ENCODE measurements at places on chromosomes 11 and 22.

GRCh38 chr11:47998733-47999359 is 18.5 kb downstream of the PTPRJ start:
- DNase-seq = peak; percentile 38

DNA sequence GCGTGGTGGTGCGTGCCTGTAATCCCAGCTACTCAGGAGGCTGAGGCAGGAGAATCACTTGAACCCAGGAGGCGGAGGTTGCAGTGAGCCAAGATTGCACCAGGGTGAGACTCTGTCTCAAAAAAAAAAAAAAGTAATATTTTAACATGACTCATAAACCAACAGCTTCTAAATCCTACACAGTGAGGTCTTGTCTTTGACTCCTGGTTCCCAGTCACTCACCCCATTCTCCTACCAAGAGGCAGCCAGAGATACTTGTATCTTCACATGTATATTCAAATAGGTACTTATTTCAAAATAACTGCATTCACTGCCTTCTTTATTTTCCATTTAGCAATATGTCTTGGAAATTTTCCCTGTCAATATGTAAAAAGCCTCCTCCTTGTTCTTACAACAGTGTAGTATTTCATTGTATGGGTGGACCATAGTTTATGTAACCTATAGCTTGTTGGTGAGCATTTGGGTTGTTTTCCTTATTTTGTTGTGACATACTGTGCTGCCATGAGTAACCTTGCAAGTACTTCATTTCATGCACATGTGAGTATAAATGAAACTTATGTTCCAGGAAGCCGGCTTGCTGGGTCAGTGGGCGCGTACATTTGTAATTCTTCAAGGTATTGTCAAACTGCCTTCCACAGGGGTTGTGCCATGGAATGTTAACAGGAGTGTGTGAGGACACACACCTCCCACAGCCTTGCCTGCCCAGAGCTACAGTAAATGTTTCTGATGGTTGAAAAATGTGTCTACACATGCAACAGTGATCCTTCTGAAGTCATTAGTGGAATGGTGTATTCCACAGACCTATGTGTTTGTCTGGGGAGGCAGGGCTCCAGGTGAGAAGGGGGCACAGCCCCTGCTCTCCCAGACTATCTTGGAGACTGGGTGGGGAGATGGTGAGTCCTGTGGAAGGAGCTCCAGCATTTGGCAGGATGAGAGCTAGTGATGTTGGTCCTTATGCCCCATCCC is 47.9 kb downstream of the OSBP2 start:
- no peak for DNase-seq

DNA sequence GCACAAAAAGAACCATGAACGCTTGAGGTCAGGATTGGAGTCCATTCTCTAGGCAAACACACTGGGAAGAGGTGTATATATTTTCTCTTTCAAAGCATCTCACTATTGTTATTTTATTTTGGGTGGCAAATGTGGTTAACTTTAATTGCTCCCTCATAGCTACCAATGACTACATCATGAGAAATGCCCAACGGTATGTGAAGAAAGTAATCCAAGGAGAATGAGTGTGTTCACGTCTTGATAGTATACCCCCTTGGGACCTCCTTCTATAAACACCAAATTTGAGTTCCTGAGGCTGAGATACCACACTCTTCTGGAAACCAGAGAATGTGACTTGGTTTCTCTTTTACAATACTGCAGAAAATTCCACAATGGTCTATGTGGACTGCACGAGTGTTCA is 15.8 kb downstream of the OR8D1 start:
- DNase-seq = no peak

GRCh38 chr22:41927813-41928212 is 1.2 kb upstream of the TNFRSF13C start:
- no peak for DNase-seq

DNA sequence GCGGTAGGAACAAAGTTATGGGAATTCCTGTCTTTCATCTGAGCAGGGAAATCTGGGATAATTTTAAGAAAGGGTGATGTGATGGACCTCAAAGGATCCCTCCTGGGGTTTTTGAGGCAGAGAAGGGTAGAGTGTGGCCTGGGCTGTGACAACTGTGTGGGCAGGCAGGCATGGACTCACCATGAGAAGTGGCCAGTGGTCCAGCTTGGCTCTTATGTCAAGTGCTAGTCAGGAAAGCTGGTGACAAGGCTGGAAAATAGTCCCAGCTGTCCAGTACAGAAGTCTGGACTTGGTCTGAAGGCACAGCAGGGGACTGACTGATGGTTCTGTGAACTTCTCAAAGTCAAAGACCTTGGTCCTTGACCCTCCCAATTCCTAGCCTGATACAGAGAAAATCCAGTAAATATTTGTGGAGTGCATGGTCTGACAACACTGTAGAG is 1.7 kb downstream of the PPFIBP2 start:
- DNase-seq = no peak

- DNase-seq = peak; percentile 62
Observed at GRCh38 chr22:34490886-34491285, 570.6 kb upstream of the LARGE1 start.

GRCh38 chr11:118232659-118233058 is 7.8 kb upstream of the JAML start:
- no peak for DNase-seq

DNA sequence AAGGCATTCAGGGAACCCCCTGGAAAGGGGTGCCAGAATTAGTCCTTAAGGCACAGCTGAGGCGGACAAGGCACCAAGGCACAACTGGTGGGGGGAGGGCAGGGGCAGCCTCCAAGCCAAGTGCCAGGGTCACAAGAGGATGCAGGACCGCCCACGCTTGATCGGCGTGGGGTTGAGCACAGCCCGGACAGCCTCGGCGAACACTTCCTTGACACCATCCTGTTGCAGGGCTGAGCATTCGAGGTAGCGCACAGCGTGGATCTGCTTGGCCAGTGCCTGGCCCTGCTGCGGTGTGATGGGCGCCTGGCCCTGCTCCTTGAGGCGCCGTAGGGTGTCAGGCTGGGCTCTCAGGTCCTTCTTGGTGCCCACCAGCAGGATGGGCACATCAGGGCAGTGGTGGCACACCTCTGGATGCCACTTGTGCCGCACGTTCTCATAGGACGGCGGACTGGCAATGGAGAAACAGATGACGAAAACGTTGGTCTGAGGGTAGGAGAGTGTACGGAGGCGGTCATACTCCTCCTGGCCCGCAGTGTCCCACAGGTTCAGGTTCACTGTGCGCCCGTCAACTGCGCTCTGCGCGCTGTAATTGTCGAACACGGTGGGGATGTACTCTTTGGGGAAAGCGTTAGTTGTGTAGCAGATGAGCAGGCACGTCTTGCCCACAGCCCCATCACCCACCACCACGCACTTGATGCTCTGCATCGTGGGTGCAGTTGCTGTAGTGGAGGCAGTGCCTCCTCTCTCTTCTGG is 13.1 kb downstream of the RHOG start:
- DNase-seq = no peak

- DNase-seq = no peak
Observed at GRCh38 chr22:28068826-28069225, 149.8 kb upstream of the PITPNB start.

GRCh38 chr22:27609451-27609888 is 192.1 kb downstream of the MN1 start:
- DNase-seq = peak; percentile 39

GRCh38 chr22:42661985-42662831 is 13.0 kb upstream of the CYB5R3 start:
- DNase-seq = peak; percentile 93

DNA sequence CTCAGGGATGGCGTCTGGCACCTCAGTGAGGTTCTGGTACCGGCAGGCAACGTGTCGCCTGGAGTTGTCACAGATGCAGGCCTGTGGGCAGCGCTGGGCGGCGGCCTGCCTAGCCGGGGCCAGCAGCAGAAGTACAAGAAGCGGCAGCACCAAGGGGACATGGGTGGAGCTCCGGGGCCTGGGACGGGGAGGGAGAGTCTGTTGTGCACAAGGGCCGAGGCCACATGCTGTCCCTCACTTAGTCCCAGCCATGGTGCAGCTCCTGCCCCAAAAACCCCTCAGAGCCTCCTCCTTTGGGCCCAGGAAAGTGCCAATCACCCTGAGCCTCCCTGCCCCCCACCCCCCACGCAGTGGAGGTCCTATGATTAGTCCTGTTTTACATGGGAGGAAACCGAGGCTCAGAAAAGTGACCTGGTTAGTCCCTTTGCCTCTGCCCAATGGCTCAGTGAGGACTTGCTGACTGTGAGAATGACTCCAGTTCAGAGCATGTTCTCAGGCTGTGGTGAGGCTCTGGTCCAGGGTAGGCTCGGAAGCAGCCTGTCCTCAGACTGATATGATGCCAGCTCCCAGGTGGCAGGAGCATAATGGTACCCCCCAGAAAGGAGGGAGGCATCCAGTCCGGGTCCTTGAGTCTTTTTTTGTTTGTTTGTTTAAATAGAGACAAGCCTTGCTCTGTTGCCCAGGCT is 1.1 kb downstream of the CHADL start:
- DNase-seq = no peak

GRCh38 chr11:130203766-130204702 is 44.5 kb downstream of the ST14 start:
- DNase-seq = no peak

GRCh38 chr22:32822179-32822877 is 20.8 kb downstream of the TIMP3 start:
- no peak for DNase-seq

GRCh38 chr11:58580311-58580710 is 1.4 kb downstream of the ZFP91 start:
- DNase-seq = no peak

DNA sequence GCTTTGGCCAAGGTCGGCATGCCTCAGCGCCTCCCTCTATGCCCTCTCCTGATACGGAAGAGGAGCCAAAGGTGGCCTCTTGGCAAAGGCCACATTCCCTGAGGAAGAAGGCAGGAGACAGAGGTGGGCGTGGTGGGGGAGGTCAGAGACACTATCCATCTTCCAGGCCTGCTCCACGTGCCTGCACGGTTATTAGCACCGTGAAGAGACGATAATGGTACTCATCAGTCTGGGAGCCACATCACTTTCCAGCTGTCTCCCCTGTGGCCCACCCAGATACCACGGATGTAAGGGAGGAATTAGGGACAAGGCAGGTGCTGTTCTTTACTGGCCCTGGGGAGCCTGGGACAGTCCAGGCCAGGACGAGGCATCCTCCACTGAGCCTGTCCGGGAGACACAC is 354.3 kb downstream of the MN1 start:
- no peak for DNase-seq

- DNase-seq = no peak
Observed at GRCh38 chr11:114892381-114893197, 214.3 kb downstream of the NXPE2 start.

DNA sequence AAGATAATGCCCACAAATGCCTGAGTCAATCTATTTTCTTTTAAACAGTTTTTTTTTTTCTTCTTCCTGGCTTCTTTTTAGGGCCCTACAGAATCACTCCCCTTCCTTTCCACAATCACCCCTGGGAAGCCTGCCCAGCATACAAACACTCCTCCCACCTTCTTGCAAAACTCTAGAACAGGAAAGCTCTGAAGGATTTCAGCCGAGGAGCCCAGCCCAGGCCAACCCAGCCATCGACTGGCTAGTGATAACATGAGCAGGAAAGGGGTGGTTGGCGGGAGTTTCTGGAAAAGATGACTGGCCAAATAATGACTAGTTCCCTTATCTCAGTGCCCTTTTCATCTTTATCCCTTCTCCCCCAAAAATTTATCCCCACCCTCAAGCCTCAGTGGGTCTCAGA is 68.2 kb downstream of the USP35 start:
- no peak for DNase-seq

GRCh38 chr22:21865041-21865440 is 2.4 kb downstream of the MAPK1 start:
- DNase-seq = no peak

- no peak for DNase-seq
Observed at GRCh38 chr22:21703684-21704316, 31.8 kb downstream of the YPEL1 start.

GRCh38 chr11:132943706-132944568 is 588.4 kb downstream of the OPCML start:
- DNase-seq = peak; percentile 36

Measured in kidney (tissue), 22 donors.